ENCODE measurements at places on chromosomes 6 and 20. TPM values are rescaled to one million over a fixed set of nuclear protein-coding genes. Genes with fewer than 3 reads are reported as not detected.

GRCh38 chr6:161139766-161140553 is 133.9 kb downstream of the AGPAT4 start:
- peak; percentile 65 for DNase-seq

DNA sequence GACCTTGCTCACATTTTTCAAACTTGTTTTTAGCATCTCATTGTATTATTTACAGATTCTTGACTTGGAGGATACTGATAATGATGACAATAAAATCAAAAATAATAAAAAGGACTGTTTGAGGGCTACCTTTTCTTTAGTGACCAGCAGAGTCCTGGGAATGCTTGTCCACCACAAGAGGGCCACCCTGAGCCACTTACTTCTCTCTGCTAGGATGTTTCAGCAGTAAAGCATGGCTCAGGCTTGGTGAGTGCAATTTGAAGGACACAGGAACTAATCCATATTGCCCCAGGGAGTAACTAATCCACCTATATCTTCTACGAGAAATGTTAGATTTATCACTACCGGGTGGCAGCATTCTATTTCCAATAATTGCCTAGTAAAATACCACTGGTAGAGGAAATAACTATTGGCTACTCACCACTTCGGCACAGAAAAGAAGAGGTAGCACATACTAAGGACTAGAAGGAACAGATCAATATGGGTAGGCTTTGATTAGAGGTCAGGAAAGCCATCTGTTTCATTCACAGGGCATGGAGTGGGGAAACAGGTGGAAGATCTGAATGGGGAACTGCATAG is 5.8 kb upstream of the KIAA0408 start:
- DNase-seq = peak; percentile 75

DNA sequence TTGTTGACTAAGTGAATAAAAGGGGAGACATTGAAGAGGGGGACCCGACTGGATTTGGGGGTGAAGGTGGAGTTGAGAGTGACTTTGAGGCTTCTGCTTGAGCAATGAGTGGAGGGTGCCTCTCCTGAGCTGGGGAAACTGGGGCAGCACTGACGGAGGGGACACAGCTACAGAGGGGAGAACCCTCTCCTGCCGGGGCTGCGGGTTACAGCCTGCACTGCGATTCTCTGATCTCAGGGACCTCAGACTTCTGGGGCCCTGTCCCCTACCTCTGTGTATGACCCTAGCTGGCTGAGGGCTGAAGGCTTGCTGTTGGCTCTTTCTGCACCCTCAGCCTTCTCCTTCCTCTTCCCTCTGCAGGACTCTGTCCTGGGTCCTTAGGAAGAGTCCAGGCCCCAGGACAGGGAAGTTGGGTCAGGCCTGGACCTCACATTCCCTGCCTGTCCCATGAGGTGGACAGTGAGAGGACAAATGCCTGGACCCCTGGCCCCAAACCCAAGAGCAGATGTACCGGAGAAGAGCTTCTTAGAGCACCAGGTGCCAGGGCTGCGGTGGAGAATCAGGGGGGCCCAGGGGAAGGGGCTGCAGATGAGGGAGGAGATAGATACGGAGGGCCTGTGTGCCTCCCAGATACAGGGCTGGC is 13.7 kb upstream of the FAM110A start:
- no peak for DNase-seq

DNA sequence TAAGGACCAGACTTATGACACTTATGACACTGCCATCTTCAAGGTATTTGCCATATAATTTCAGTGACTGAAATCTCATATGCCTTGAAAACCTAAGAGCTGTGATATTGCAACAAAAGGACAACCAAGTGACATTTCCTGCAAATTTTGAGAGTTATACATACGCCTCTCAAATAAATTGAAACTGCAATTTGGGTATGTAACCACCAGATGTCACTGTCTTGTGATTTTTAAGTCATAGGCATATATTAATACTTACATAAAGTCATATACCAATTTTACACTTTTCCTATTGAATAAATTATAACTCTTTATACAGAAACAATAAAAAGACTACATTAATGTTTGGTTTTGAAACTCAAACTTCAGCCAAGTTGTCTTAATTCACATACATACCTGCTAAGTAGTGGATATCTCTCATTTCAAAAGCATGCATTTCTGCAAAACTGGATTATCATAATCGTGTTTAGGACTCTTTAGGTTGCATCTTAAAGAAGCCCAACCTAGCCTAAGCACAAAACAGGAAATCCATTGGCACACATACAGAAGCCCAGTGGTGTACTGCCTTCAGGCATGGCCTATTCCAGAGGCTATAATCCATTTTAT is 180.2 kb downstream of the PACRG start:
- no peak for DNase-seq

DNA sequence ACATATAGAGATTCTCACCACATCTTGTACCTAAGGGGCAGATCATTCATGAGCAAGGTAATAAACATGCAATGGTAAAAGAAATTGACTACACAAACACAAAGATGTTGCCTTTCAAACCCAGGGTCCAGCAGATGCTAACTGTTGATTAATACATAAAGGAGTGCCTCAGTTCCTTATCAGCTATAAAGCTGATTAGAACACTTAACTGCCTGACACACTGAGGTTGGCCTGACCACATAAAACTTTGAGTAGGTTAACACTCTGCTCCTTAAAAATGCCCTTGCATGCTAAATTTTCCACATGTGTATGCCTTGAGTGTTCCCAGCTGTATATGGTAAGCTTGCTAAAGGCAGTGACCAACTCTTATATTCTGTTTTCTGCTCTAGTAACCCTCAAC is 14.9 kb downstream of the CRISP2 start:
- no peak for DNase-seq

GRCh38 chr6:91575032-91575431 is 988.2 kb upstream of the MAP3K7 start:
- DNase-seq = no peak

GRCh38 chr20:48265791-48266190 is 480.5 kb upstream of the SULF2 start:
- DNase-seq = no peak

GRCh38 chr6:92147246-92147645 is 1272.1 kb downstream of the EPHA7 start:
- DNase-seq = no peak

DNA sequence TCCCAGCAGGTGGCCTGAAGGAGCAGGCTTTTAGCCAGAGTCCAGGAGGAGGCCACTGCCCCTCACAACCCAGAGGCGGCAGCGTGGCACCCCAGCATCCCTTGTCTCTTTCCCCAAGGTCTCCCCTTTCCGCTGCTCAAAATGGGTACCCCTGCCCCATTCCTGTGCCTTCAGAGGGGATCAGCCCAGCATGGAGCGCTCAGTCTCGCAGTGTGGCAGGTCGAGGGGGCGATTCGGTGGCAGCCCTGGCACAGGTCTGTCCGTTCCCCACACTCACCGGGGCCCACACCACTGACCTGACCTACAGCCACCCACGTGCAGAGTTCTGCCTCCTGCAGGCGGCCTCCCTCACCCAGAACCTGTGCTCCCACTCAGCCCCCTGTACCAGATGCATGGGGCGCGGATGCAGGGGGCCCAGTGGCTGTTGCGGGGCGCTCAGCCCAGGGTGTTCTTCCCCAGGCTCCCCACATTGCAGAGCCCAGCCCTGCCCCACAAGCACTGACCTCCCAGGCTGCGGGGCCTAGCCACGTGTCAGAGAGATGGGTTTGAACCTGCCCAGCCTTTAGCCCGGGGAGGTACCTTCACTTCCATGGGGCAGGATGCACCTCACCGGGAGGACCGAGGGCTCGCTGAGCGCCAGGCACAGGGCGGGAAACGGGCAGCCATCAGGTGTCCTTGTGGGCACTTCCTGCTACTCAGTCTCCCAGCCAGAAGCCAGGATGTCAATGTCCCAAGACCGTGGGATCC is 41.8 kb downstream of the DSTN start:
- peak; percentile 42 for DNase-seq

DNA sequence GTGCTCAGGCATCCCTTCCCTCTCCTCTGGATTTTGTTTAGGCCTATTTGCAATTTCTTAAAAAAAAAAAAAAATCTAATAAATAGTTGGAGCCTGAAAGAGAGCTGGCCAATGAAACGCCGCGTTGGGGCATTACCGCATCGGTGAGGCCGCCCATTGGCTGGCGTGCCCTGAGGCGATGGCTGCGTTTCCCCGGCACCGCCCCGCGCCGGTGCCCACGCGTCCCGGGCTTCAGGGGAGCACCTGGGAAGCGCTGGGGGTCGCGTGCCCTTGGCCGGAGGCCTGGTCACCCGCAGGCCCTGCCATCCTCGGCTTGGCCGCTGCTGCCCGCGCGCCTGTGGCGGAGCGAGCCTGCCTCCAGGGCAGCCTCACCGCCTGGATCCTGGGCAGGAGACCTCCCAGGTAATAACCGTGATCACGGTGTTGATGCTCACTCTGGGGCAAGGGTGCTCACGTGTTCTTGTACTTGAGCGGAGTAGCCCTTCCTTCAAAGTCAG is 155.4 kb downstream of the NRN1 start:
- DNase-seq = no peak

GRCh38 chr6:136613477-136613876 is 63.3 kb upstream of the MAP7 start:
- no peak for DNase-seq

DNA sequence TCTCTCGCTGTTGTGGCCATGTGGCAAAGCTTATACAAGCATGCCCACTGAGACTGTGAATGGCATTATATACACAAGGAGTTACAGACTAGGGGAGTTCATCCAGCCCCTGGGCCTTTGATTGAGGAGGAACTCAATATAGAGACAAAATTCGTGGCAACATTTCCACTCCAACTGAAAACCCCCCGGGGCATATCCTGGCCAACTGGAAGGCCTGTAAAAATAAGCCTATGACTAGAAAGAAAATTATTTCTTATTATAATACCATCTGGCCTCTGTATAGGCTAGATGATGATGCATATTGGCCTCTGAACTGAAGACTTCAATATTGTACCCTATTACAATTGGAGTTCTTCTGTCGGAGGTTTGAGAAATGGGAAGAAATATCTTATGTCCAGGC is 175.5 kb upstream of the GJE1 start:
- DNase-seq = no peak

DNA sequence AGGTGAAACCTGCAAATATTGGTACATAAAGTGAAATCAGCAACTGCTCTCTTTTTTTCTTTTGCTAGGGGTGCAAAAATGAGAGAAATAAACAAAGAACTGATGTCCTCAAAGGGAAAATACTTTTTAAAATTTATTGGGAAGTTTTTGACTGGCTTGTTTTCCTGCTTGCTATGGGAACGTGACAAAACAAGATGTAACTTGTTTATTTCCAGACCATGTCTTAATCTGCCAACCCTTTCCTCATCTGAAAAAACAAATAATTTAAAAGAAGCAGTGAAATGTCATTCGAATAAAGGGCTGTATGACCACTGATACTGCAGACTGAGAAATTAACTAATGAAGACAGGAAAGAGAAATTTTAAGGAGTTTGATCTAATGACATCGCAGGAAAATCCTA is 221.9 kb downstream of the CBLN4 start:
- DNase-seq = no peak

NKAIN2 gene
- not detected for total RNA-seq

ARG1 gene
- total RNA-seq = 0.46 TPM

WASF1 gene
- total RNA-seq = 22.5 TPM

OVOL2 gene
- 11.4 TPM for total RNA-seq
